Tibial artery (tissue), 4 donors: ENCODE measurements at places on chromosomes 1 and 21.
A peak's percentile ranks its signal among the peaks of the same experiment; 100 is the strongest.

GRCh38 chr1:32825181-32825580 is 7.7 kb downstream of the S100PBP start:
- DNase-seq, result no peak

DNA sequence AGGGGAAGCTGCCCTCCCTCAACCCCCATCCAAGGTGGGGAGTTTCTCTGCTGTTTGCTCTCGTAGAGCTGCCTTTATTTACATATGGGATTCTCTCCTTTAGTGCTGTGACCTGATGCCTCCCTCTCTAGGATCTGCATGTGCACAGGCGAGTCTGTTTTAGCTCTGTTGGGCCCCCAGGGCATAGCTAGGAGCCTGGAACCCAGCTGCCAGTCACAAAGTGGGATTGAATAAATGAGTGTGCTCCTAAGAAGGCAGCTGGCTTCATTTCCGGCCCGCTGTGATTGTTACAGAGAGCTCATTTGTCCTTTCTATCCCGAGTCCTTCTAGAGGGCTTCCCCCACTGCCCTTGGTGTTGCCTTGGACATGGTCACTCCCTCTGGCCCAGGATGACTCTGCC is 176.6 kb downstream of the GRIK3 start:
- no peak for DNase-seq

DNA sequence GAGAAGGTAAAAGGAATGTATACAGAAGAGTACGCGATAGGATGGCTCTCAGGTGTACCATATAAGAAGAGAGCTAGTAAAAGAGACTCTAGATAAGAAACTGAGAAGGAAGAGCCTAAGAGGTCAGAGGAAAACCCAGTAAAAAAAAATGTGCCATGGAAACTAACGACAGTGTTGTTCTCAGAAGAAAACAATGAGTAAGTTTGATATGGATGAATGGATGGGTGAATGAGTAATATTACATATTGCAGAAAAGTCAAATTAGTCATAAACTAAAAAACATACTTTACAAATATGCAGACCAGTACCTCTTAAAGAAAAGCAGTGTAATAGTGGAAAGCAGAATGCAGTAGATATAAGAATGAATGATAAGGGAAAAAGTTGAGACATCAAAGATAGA is 316.2 kb downstream of the HMCN1 start:
- DNase-seq, result no peak

DNA sequence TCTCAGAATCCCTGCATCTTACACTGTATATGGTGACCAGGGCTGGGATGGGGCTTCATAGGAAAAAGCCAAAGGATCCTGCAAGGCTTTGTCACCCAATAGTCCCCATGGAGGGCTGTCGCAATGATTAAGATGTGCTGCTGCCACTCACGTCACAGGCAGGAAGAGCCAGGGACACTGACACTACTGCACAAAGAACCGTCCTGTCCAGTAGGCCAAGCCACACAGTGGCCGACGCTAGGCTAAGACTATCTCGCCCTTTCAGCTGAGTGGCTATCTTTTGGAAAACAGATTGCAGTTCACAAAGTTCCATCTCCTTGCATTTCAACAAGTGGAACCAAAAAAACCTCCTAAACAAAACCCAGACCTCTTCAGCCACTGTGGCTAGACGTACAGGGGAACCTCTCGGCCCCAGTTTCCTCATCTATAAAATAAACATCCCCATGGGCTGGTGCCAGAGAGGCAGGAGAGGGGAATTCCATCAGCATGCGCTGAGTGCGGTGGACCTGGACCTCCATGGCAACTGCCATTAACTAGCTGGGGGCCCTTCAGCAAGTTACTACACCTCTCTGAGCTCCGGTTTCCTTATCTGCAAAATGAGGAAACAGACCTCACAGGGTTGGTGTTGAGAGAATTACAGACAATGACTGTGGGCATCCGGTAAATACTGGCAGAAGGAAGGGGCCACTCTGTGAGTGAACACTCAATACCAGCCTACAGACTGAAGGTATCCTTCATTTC is 8.7 kb downstream of the CAPZB start:
- DNase-seq, result no peak

- no peak for DNase-seq
Measured at GRCh38 chr21:41843584-41843983, 35.6 kb downstream of the PRDM15 start.

DNA sequence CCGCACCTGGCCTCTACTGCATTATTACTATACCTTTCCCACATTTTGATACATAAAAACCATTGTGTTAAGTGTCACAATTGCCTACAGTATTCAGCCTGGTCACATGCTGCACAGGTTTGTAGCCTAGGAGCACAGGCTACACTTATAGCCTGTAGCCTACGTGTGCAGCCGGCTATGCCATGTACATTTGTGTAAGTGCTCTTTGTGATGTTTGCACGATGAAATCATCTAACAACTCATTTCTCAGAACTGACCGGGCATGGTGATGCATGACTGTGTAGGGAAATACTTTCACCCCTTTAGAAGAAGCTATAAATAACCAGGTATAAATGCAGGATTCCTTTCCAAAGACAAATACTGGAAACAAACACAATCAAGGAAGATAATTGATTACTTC is 12.1 kb downstream of the ERG start:
- DNase-seq, result no peak

- peak; percentile 16 for DNase-seq
Measured at GRCh38 chr1:153793973-153794615, 18.9 kb downstream of the SLC27A3 start.

DNA sequence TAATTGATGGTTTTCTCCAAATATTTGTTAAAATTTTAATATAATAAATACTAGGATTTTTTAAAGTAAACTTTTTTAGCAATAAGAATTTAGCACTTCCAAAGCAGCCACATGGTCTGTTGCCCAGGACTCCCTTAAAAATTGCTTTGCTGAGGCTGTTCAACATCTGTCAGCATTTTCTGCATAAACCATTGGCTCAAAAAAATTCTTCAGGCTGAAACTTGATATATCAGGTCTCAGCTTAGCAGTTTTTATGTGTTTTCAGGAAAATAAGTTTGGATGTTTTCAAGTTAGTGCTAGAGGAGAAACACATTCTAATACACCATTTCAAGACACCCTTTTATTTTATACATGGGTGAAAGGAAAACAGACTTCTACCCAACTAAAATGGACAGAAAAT is 69.1 kb upstream of the C1orf105 start:
- no peak for DNase-seq

GRCh38 chr1:36843906-36844610 is 190.3 kb downstream of the GRIK3 start:
- DNase-seq, result no peak
